ENCODE measurements at places on chromosomes 2 and 18.

- DNase-seq: no peak
Measured at GRCh38 chr2:180971811-180972210, 8.6 kb upstream of the UBE2E3 start.

GRCh38 chr18:26133652-26134051 is at the start of gene PSMA8:
PSMA8 (plus strand) TSS chr18:26133869; CDS start chr18:26133966, 97 bp downstream.
- DNase-seq: no peak

DNA sequence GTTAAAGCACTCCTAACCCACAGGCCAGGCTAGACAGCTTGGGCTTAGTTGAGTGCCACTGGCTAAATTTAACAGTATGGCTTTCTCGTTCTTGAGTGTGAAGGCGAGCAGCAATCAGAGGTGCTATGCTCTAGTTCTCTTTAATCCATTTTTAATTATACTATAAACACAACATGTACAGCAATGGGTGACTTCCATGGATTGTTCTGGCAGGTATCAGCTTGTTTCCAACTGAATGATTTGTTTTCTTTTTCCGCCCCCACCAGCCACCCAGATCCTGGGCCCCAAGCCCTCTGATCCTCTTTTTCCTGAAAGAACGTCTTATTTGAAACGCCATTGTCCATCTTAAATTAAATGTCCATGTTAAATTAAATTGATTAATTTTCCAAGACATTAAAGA is 244.8 kb downstream of the IKZF2 start:
- DNase-seq: no peak

GRCh38 chr2:45821558-45822271 is 170.2 kb downstream of the PRKCE start:
- DNase-seq: no peak

GRCh38 chr2:239779584-239779983 is 245.6 kb downstream of the NDUFA10 start:
- no peak for DNase-seq

DNA sequence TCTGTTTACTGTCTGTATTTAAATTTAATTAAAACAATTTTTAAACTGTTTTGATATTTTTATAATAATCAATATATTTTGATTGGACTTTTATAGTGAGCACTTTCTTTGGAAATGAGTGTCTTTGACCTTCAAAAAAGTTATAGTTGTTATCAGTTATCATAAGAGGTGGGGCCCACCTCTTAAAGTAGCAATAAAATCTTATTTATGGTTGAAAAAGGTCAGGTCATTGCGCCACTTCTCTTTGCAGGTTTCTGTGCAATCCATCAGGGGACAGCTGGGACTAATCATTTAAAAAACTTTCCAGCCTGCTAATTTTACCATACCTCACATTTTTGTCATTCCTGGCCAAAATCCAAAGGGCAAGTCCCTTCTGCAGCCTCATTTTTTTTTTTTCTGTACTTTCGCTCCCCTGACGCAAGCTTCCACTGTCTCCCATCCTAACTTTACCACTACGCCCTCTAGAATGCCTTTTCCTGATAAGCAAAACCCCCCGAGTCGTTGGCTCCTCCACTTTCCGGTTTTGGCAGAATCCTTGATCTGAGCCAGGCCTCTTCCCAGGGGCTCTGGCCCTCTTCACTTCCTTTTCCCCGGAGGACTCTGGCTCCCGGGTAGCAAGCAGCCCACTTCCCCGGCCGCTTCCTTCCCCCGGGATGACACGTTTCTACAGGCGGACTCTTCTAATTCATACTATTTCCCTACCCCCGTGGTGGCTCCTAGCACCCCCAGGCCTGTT is 1.1 kb upstream of the SEH1L start:
- DNase-seq: no peak

GRCh38 chr2:234993541-234993981 is 41.7 kb downstream of the SH3BP4 start:
- no peak for DNase-seq

DNA sequence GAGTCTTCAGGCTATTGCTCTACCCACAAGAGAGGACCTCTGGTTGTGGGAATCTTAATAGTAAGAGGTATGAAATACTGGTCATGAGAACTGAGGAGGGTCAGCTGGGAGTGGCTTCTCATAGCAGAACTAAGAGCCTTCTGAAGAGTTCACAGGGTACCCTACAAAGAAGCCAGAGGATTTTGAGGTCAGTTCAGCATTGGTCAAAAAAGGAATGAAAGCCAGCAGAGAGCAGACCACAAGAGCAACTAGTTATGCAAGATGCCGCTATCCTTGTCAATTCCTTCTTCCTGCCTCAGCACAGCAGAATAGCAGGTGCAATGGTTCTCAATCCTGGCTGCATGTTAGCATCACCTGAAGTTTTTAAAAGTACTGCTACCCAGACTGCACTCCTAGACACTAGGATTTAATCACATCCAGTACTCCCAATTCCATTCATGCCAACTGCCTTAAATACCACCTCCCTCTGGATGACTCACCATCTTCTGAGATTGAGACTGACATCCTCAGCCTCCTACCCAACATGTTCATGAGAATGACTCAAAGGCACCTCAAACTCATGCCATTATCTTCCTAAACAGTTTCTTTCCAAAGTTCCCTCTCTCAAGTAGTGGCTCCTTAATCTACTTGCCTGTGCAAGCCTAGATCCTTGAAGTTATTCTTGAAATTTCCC is 81.0 kb upstream of the RBMS1 start:
- no peak for DNase-seq

DNA sequence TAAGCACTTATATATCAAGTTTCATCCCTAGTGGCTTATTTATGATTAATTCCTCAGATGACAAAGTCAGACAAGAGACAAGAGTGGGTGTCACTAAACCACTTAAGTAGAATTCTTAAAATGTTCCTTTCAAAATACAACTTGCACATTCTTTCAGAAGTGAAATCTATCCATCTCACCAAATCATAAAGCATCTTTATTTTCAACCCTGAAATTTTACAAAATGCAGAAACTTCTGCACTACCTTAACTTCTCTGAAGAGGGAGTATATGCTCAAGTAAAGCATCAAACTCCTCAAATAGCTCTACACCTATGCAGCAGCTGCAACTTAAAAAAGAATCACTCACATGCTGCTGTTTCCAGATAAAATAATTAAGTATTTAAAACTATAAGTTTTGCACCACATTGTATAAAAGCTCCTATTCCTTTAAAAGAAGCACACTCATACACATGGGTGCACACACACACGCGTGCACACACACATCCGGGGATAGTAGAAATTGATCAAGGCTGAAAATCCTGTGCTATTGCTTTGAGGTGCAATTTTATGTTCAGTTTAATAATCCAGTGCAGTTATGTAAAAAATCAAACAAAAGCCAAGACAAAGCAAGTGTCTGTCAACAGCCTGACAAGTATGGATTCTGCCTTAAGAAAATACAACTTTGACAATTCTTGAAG is 244.5 kb downstream of the TCF4 start:
- DNase-seq: no peak

- no peak for DNase-seq
Measured at GRCh38 chr2:159620796-159621195, 4.4 kb upstream of the BAZ2B start.

DNA sequence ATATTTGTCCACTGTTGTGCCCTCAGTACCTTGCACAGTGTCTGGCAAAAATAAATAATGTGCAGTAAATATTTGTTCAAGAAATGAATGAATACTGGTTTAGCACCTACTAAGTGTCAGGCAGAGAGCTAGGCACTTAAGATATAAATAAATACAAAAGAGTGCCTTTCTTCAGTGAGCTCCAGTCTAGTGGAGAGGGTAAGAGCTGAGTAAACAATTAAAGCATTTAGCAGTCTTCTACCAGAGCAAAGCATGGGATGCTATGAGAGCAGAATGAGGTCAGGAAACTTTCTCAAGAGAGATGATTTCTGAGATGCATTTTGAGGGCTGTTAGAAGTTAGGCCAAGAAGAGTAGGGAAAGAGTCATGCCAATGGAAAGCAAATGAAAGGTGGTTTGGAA is 314.7 kb downstream of the DSC3 start:
- DNase-seq: no peak

GRCh38 chr2:238848976-238849853 is 1.3 kb downstream of the TWIST2 start:
- no peak for DNase-seq

- no peak for DNase-seq
Measured at GRCh38 chr2:178811901-178812300, 4.7 kb upstream of the TTN start.

GRCh38 chr2:169778446-169778845 is 20.2 kb upstream of the SSB start:
- no peak for DNase-seq

DNA sequence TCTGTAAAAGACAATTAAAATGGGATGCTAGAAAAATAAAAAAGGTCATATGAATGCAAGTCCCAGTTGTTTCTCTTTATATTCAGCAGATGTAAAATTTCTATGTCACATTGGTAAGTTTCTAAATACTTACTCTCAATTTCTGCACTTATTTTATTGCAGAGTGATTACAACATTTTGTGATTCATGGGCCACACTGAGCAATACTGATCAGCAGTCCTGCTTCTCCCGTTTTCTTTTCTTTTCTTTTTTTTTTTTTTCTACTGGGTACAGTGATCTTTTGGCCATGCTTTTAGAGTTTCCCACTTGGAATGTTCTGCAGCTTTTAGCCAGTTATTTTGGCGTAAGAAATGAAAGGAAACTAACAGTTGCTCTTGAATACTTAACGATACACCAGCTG is 38.8 kb downstream of the LIMS1 start:
- DNase-seq: no peak

DNA sequence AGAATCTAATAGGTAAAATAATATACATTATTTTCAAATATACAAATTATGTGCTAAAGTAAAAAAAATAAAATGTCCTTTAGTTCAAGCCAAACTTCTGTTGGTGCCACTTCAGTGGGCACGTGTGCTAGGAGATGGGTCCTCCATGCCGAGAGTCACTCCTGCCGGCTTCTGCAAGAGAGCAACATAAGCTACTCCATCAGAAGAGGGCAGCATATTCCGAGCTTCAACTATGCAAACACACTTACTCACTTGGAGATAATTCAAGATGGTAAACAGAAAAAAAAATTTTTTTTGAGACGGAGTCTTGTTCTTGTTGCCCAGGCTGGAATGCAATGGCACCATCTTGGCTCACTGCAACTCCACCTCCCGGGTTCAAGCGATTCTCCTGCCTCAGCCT is 24.4 kb downstream of the CNOT11 start:
- no peak for DNase-seq

DNA sequence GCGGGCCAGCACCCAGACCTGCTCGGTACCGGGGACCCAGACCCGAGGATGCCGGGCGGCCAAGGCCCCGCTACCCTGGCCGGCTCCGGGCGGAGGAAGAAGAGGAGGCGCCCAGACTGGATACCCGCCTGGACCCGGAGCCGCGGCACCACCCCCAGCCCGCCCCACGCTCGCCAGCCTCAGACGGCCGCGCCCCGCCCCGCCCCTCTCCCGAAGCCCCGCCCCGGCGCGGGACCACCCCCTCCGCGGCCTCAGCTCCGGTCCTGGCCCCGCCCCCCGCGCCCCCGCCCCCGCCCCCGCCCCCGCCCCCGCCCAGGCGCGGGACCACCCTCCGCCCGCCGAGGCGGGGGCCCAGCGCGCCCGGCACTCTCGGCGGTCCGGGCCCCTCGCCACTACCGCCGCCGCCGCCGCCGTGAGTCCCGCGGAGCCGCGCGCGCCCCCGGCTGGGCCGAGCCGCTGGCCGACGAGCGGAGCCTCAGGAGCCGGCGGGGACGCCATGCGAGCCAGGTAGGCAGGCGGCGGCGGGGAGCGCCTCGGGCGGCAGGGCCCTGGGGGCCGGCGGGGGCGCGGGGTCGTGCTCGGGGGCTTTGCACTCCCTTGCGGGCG is at the start of gene SH3BP4:
Gene SH3BP4, plus strand, starts transcription at position 354 of the 606 bp plus-strand sequence. CDS start 82,986 bp downstream, outside the sequence.
- no peak for DNase-seq

DNA sequence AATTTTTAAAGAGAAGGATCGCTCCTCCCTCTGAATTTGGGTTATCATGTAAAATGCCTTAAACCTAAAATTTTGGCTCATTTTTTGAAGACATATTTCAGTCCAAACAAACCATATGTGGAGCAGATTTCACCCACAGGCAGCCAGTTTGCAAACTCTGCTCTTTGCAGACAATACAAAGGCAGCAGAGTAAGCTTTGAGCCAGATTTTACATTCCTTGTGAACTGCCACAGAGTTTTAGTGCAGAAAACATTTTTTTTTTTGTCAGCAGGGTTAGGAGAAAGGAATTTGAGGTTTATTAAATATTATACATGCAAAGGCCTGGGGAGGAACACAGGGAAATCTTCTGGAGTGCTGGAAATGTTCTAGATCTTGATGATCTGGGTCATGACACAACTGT is 171.9 kb upstream of the FN1 start:
- DNase-seq: no peak

- DNase-seq: no peak
Measured at GRCh38 chr2:142323206-142323605, 192.4 kb upstream of the LRP1B start.

- DNase-seq: no peak
Measured at GRCh38 chr2:240994171-240994896, 4.1 kb upstream of the SNED1 start.

GRCh38 chr2:138180692-138181386 is 216.6 kb downstream of the HNMT start:
- no peak for DNase-seq

- no peak for DNase-seq
Measured at GRCh38 chr2:11758647-11759046, 12.2 kb downstream of the LPIN1 start.

DNA sequence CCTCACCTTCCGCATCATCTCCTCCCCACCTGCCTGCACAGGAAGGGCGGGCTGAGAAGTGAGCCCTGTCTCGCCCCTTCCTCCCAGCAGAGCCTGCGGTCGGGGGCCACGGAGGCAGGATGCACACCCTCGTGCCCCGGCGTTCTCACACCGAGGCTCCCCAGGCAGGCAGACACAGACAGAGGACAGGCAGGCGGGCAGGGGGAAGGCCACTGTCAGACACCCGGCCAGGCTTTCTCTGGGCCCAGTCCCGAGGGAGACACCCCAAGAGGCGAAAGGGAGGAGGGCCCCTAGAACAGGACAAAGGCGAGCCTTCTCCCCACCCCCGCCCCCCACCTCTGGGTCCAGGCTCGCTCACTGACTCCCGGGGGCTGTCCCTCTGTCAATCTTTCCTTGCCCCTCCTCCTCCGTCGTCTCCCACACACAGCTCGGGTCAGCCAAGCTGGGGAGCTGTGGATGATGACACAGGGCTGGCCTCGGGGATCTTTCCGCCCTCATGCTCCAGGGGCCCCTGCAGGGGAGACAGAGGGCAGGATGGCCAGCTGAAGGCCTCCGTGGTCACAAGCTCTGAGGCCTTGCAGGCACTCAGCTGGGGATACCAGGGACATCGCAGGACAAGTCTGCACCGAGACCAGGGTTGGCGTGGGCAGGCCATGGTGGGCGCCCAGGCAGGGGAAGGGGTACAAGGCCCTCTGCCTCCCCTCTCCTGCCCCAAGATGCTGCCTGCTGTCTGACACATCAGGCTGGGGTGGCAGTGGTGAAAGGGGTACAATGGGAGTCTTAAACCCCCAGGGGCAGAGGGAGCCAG is 24.9 kb downstream of the BIN1 start:
- no peak for DNase-seq

GRCh38 chr2:85613717-85614515 is 2.0 kb upstream of the C2orf68 start:
- no peak for DNase-seq

DNA sequence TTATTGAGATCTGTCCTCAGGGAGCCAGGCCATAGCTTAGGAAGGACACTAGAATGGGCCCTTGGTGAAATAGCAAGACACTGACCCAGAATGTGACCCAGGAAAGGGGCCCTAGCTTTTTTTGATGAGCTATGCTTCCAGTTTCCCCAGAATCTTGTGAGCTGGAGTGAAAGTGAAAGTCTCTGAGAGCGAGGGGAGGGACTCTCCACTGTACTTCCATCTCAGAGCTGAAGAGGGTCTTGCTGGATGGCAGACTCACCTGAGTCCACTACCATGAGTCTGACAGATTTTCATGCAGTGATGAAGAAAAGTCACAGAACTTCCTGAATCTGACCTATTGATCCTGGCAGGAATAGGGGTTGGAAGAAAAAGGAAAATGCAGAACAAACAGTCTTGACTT is 3.1 kb downstream of the ARHGAP25 start:
- DNase-seq: no peak
